ENCODE measurements at places on chromosomes 13 and 19.

DNA sequence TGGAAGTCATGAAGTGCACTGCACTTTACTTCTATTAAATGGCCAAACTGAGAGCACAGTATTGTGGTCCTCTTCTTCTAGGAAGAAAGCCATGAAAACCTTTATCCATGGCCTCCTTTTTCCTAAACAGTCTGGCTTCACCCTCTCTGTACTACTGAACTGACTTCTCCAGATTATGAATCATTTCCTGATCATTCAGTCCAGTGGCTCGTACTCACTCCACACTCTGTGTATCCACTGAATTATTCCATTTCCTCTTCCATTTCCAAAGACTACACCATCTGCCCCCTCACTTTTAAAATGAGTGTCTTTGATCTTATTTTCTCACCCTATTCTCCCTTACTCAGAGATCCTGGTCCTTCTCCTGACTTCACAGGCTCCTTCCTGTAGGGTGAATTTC, 29.7 kb upstream of the FREM2 start:
- no peak overlapping the region for H3K4me3 ChIP-seq
- DNase-seq: no peak
- no peak overlapping the region for H3K27ac ChIP-seq
- H3K27me3 ChIP-seq: no peaks in the 10 kb centered on the region
- H3K36me3 ChIP-seq: no peaks in the 10 kb centered on the region

- H3K27me3 ChIP-seq: no peaks in the 10 kb centered on the region
- no peak for DNase-seq
These were observed 213.7 kb downstream of the ZIC5 start for GRCh38 chr13:99757756-99758459.

DNA sequence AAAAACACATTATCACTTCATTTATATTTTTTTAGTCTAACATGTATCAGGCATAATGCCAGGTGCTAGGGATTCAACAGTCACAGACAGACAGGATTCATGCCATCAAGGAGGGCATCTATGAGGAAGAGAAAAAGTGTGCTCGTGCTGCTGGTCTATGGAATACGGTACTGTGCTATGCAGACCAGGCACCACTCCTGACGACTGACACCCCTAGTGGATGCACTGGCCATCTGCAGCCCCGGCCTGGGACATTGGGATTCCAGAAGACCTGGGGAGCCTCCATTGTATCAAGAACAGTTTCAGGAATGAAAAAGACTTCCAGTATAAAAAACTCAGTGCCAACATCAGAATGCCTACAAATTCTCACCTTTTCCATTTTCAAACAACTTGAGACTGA, 94.0 kb downstream of the KLF12 start:
- DNase-seq: peak; percentile 51
- no peaks in the 10 kb centered on the region for H3K27me3 ChIP-seq
- H3K4me1 ChIP-seq: peaks cover 58% of the 10 kb centered on the region
- H3K4me3 ChIP-seq: no peak overlapping the region
- peaks cover 3% of the 10 kb centered on the region for H3K36me3 ChIP-seq

DNA sequence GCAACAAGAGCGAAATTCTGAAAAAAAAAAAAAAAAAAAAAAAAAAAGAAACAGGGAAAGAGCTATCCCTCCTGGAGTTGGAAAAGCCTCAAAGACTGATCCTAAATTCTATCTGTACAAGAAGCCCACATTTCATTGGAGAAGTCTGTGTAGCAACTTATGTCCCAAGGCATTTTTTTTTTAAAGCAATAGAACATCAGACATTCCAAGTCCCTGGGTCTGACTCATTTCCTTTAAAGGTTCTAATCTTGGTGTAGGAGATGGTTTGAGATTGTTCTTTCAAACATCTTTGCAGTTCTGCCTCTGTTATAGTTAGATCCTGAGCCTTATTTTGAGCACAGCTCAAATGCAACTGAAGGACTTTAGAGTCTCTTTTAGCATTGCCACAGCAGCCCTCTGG, 706.5 kb upstream of the MIR17HG start:
- H3K4me1 ChIP-seq: no peaks in the 10 kb centered on the region
- H3K4me3 ChIP-seq: no peak overlapping the region
- no peaks in the 10 kb centered on the region for H3K27me3 ChIP-seq

DNA sequence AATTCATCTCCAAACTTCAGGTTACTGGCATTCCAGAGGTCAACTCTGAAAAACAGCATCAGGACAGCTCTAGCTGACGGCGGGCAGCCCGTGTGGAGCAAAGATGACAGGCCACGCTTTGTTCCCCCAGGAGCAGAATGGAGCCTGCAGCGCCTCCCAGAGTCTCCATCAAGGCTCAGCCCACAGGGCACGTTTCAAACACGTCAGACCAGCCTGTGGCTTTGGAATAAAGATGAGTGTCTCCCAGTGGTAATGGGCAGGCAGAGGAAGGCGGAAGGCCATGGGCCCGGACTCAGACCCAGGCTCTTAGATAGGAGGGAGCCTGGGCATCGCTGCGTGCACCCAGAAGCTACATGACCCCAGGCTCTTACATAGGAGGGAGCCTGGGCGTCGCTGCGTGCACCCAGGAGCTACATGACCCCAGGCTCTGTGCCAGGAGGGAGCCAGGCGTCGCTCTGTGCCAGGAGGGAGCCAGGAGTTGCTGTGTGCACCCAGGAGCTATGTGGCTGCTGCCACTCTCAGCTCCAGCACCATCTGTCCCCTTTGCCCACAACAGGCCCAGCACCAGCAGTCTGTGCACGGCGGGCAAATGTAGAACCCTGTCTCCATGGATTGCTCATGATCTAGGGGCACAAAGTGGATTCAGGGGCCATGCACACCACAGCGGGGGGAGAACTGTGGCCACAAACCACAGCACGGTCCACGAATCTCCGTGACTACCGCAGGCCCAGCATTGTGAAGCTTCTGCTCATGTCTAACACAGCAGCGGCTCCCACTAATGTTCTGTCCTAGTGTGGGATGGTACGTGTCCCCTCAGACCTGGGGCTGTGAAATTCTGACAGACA, 47.8 kb upstream of the C13orf46 start:
- peaks cover 4% of the 10 kb centered on the region for H3K4me1 ChIP-seq
- no peak for DNase-seq
- no peaks in the 10 kb centered on the region for H3K36me3 ChIP-seq

DNA sequence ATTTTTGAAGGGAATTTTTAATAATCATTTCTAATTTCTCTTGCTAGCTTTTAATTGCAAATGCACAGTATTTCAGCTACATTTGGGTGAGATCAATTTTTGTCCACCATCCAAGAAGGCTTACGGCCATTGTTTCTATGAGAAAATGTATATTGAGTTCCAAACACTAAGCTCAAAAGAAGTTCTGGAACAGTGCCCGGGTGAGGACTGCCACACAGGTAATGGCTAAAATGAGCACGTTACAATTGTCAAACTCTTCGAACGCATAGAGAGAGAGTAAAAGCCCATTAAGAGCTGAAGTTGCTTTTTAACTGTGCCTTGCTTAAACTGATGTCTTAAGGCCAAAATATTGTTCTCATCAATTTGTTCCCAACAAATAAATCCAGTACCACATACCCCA, 755.0 kb downstream of the DIAPH3 start:
- H3K4me3 ChIP-seq: no peak overlapping the region
- no peak for DNase-seq
- H3K4me1 ChIP-seq: peaks cover 9% of the 10 kb centered on the region

GRCh38 chr19:37931881-37932655, 25.1 kb downstream of the SIPA1L3 start:
- H3K27ac ChIP-seq: peak overlapping the region; percentile 94
- H3K27me3 ChIP-seq: no peaks in the 10 kb centered on the region
- DNase-seq: peak; percentile 78
- peaks cover 16% of the 10 kb centered on the region for H3K36me3 ChIP-seq
- peak overlapping the region; percentile 58 for H3K4me3 ChIP-seq

- no peak for DNase-seq
- no peaks in the 10 kb centered on the region for H3K4me1 ChIP-seq
- no peak overlapping the region for H3K27ac ChIP-seq
- H3K27me3 ChIP-seq: no peaks in the 10 kb centered on the region
- H3K4me3 ChIP-seq: no peak overlapping the region
These were observed 8.8 kb downstream of the FZR1 start for GRCh38 chr19:3514930-3515329.

DNA sequence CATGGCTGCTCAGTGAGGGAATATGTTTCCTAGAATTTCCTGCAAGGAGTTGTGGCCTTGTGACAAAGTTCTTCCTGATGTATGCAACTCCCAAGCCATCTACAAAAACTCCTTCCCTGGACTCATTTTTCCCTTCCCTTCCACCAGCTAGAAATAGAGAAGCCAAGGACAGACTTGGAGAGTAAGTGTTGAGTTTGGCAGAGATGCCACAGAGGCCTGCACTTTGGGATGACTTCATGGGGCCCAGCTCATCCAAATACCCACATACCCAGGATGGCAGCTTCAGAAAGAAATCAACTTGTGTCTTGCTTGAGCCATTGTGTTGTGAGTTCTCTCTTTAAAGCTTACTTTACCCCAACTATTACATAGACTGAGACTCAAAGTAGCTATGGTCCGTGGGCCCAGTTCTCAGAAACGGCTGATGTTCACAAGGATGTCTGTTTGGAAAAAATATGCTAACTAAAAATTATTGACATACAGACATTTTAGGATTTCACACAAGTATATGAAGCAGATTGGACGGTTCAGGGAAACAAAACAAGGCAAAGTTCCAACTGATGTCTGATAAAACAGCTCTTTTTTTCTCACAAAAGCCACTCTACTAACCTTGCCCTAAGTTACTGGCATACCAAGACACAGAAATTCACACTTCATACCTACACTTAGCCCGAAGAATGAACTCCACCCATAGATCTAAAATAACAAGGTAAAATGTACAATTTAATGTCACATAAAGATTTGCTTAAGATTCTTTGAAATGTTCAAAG, 107.9 kb downstream of the NALCN start:
- no peak overlapping the region for H3K27ac ChIP-seq
- no peaks in the 10 kb centered on the region for H3K36me3 ChIP-seq
- no peaks in the 10 kb centered on the region for H3K27me3 ChIP-seq
- H3K4me1 ChIP-seq: no peaks in the 10 kb centered on the region
- DNase-seq: no peak
- H3K4me3 ChIP-seq: no peak overlapping the region

GRCh38 chr13:23107665-23108064, 73.1 kb upstream of the SGCG start:
- DNase-seq: no peak
- no peak overlapping the region for H3K27ac ChIP-seq
- H3K4me3 ChIP-seq: no peak overlapping the region
- H3K27me3 ChIP-seq: no peaks in the 10 kb centered on the region

DNA sequence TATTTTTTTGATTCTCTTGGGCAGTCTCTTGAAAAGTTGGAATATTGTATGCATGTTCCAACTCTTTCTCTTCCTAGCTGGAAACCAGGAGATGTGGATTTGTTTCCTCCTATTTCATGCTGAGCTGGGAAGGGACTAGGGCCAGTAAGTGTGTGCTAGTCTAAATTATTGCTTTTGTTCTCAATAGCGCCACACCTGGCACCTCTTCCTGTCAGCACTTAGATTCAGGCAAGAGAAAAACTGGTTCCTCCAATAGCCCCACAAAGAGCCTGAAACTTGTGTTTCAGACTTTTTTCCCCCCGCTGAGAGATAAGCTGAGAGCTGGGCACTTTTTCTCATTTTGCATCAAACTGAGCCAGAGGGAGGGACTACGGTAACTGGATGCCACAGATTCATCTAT, 353.4 kb downstream of the OLFM4 start:
- peaks cover 10% of the 10 kb centered on the region for H3K27me3 ChIP-seq
- no peaks in the 10 kb centered on the region for H3K4me1 ChIP-seq
- no peak overlapping the region for H3K4me3 ChIP-seq
- no peak for DNase-seq
- no peaks in the 10 kb centered on the region for H3K36me3 ChIP-seq

DNA sequence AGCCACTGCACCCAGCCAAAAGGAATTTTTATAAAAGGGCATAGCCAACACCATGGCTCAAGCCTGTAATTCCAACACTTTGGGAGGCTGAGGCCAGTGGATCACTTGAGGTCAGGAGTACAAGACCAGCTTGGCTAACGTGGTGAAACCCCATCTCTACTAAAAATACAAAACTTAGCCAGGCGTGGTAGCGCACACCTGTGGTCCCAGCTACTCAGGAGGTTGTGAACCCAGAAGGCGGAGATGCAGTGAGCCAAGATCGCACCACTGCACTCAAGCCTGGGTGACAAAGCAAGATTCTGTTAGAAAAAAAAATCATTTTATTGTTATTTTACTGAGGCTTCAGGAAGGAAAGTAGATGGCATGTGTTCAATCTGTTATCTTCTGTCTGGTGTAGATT, 31.3 kb upstream of the FOXO1 start:
- no peaks in the 10 kb centered on the region for H3K27me3 ChIP-seq
- no peak overlapping the region for H3K4me3 ChIP-seq
- no peak overlapping the region for H3K27ac ChIP-seq
- no peaks in the 10 kb centered on the region for H3K4me1 ChIP-seq

DNA sequence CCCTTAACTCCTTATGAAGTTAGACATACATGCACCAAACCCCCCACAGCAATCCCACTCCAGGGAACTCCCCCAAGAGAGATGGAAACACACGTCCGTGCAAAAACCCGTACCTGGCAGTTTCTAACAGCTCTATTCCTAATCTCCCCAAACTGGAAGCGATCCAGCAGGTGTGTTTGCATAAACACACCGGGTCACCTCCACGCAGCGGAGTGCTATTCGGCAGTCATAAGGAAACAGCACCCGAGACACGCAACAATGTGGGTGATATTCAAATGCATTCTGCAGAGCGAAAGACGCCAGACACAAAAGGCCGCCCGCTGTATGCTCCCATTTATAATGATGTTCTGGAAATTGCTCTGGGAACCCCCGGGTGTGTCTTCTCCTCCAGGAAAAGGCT, 6.8 kb upstream of the ZNRF4 start:
- DNase-seq: no peak
- peaks cover 34% of the 10 kb centered on the region for H3K27me3 ChIP-seq
- no peak overlapping the region for H3K4me3 ChIP-seq
- no peaks in the 10 kb centered on the region for H3K4me1 ChIP-seq
- no peaks in the 10 kb centered on the region for H3K36me3 ChIP-seq

GRCh38 chr19:5969476-5969875, 8.5 kb downstream of the RANBP3 start:
- H3K4me3 ChIP-seq: no peak overlapping the region
- no peaks in the 10 kb centered on the region for H3K36me3 ChIP-seq
- H3K27me3 ChIP-seq: no peaks in the 10 kb centered on the region
- H3K4me1 ChIP-seq: peaks cover 37% of the 10 kb centered on the region
- no peak overlapping the region for H3K27ac ChIP-seq
- no peak for DNase-seq

GRCh38 chr13:49454388-49455006, 10.4 kb downstream of the SETDB2 start:
- DNase-seq: no peak
- H3K4me1 ChIP-seq: peaks cover 5% of the 10 kb centered on the region
- no peak overlapping the region for H3K4me3 ChIP-seq

DNA sequence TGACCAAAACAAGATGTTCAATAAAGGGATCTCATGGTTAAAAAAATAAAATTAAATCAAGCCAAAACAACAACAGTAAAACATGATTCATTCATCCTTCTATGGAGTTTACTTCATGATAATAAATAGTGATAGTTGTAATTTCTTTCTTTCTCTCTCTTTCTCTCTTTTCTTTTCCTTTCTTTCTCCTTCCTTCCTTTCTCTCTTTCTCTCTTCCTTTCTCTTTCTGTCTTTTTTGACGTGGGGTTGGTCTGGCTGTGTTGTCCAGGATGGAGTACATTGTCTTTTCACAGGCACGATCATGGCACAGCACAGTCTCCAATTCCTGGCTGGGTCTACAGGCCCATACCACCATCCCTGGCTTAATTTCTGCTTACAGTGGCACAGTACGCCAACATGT, 29.1 kb upstream of the PCCA start:
- peaks cover 5% of the 10 kb centered on the region for H3K36me3 ChIP-seq
- H3K4me3 ChIP-seq: no peak overlapping the region
- H3K27me3 ChIP-seq: no peaks in the 10 kb centered on the region
- DNase-seq: no peak
- no peaks in the 10 kb centered on the region for H3K4me1 ChIP-seq

All from mesothelial cell of epicardium (in vitro differentiated cells).